Central memory CD8-positive, alpha-beta T cell (primary cell): ENCODE measurements at places on chromosomes 5 and 9.

DNA sequence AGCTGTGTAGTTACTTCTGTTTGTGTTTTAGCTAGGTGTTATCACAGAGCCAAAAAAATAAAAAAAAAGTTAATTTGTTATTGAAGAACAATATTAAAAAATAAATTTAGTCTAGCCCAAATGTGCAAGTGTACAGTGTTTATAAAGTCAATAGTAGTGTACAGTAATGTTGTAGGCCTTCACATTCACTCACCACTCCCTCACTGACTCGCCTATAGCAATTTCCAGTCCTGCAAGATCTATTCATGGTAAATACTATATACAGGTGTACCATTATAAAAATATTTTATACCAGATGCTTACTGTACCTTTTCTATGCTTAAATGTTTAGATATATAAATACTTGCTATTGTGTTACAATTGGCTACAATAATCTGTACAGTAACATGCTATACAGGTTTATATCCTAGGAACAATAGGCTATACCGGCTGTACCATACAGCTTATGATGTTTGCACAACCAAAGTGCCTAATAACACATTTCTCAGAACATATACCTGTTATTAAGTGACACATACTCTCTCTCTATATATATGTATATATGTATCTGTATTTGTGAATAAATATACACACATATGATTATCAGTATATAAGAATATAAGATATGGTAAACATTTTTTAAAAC, 341.4 kb upstream of the EDIL3 start:
- DNase-seq: no peak

DNA sequence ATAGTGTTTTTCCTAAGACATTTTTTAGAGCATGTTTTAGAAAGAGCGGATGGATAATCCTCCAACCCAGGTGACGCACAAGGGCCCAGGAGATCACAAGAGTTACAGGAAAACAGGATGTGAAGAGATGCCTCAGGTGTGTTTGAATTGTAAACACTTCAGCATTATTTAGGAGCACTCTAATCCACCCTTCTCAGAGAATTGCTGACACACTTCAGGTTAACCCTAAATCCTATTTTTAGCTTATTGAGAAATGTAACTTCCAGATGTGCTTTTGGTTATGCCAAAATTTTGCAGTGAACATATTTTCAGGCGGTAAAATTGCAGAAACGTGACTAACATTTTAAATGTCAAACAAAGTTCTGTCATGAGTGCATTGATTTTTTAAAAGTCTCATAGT, 755.4 kb upstream of the CTNND2 start:
- no peak for DNase-seq

DNA sequence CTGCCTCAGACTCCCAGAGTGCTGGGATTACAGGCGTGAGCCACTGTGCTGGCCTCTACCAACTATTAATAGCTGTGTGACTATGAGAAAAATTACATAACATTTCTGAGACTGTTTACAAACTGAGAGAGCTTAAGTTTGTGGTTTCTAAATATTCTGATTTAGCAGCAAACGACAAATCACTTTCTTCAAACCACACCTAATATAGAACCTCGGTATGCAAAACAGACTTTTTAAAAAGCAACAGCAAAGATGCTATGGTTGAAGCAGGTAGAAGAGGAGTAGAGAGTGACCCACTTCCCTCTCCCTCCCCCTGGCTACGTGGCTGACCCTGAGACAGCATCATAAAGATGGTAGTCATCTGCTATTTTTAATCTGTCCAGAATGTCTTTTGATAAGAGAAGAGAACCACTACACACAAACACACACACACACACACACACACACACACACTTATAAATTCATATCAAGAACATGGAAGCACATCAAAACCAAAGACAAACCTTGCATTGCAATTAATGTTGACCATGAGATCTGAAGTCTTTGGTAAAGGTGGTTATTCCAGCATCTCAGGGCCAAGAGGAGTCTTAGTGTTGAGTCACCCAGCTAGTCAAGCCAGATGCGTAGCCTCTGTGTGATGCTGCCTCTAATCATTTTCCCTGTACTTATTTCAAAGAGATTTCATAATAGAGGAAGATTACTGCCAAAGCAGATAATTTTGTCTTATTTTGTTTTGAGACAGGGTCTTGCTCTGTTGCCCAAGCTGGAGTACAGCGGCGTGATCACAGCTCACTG, 58.1 kb upstream of the TMEM215 start:
- no peak for DNase-seq

DNA sequence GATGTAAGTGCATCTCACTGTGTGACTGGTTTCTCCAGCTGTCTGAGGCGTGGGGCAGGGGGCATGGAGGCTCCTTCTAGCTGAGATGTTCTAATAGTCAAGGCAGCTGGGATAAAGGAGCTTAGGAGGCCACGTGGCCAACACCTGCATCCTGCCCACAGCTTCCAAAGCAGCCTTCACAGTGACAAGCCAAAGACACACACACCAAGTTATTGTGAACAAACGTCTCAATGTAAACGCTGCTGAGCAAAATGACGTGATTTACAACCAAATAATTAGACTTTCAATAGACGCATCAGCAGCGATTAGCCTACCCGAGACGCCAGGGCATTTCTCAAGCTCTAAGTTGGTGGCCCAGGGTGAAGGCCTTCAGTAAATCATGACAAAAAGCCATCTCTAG, 23.2 kb upstream of the SLC25A51 start:
- no peak for DNase-seq

- no peak for DNase-seq
These were observed 170.6 kb downstream of the SEMA6A start for GRCh38 chr5:116404016-116404415.

DNA sequence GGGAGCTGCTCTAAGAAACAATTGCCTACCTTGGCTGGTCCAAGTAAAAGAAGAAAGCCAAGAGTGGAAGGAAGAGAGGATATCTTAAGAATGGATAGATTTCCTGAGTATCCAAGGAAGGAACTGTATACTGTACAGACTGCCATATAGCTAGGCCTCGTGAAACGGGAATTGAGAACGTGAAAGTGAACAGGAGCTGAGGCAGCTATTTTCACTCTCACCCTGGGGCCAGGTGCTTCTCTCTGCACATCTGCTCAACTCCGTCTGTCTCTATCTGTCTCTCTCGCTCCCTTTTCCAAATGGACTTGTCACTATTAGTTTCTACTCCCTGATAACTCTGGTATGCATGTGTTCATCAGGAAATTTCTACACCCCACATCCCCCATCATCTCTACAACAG, 35.9 kb upstream of the TESK1 start:
- no peak for DNase-seq

GRCh38 chr9:88291056-88291455, 97.2 kb upstream of the SPIN1 start:
- DNase-seq: no peak

DNA sequence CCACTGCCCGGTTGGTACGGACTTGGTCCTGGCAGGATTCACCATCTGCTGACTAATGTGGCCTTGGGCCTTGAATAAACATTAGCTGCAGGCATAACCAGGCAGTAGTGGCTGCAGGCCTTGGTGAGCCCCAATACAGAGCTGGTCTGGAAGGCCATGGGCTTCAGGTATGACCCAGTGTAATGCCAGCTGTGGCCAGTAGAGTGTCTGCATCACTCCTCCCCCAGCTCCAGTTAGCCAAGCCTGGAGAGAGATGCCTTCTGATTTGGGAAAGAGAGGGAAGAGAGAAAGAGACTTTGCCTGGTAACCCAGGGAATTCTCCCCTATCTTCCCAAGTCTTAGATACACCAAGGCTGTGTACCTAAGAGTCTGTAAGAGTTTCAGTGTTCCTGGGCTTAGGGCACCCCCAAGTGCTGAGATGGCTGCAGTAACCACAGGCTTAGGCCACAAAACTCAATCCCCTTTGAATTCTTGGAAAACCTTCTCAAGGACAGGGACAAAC, 5.6 kb upstream of the C5 start:
- no peak for DNase-seq

- no peak for DNase-seq
These were observed 1.1 kb upstream of the BNC2 start for GRCh38 chr9:16871336-16872151.

- peak; percentile 89 for DNase-seq
These were observed 21.0 kb upstream of the RALGDS start for GRCh38 chr9:133141833-133142595.

- no peak for DNase-seq
These were observed 112.9 kb downstream of the SLC1A3 start for GRCh38 chr5:36719282-36719681.

DNA sequence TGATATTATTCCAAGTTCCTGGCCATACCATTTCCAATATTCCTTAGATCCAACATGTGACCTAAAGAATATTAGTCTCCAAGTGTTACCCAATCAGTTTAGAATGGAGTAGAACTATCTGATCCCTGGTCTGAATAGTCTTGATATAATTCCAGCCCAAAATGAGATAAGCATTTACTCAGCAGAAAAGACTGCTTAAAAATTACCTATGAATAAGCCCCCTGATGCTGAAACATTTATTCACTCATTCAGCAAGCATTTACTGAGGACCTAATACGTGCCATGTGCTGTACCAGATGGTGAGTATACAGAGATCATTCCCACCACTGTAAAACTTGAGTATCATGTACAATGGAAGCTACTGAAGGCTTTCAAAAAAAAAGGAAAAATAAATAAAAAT, 157.0 kb downstream of the FAM114A2 start:
- no peak for DNase-seq

GRCh38 chr9:30970186-30970585, 1414.3 kb upstream of the ACO1 start:
- DNase-seq: no peak

DNA sequence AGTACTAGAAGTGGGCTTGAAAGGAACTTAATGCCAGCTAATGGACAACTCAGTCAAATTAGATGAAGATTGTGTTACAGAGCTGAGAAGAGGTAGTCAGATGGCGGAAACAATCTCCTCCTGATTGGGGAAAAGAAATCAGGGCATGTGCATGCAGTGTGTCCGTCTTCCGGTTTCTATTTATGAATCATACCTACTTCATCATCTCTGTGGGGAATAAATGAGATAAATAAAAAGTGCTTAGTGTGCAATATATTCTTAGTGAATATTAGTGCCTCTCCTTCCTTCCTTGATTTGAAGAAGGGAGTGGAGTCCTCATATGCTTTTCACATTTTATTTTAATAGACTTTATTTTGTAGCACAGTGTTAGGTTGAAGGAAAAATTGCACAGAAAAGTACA, 108.7 kb upstream of the NFIL3 start:
- no peak for DNase-seq

- DNase-seq: no peak
These were observed 20.8 kb downstream of the SNCAIP start for GRCh38 chr5:122332599-122333555.
